Heart left ventricle (tissue), 16 donors: ENCODE measurements at places on chromosomes 5 and 9. TPM values are rescaled to one million over a fixed set of nuclear protein-coding genes. Genes with fewer than 3 reads are reported as not detected.

DNA sequence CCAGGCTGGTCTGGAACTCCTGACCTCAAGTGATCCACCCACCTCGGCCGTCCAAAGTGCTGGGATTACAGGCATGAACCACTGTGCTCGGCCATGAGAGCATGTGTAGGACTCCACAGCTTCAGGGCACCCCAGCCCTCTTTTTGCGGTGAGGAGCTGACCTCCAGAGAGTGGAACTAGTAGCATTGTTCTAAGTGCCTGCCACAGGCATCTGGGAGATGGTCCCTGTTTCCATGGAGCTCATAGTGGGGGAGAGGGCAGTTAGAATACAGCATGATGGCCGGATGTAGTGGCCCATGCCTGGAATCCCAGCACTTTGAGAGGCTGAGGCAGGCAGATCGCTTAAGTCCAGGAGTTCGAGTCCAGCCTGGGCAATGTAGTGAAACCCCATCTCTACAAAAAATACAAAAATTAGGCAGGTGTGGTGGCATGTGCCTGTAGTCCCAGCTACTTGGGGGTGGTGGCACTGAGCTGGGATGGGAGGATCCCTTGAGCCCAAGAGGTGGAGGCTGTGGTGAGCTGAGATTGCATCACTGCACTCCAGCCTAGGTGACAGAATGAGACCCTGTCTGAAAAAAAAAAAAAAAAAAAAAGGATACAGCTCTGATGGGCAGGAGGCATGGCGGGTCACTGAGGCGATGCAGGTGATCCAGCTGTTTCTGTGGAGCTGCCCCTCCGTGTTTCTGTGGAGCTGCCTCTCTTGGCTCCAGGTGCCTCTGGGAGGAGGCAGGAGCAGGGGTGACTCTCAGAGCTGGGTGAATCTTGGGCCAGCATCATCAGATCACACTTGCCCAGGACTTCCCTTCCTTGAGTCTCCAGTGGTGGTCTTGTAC lies 4.2 kb downstream of the ASS1 start:
- no peak overlapping the region for H3K4me3 ChIP-seq
- no peak overlapping the region for H3K27ac ChIP-seq
- no peaks in the 10 kb centered on the region for H3K36me3 ChIP-seq
- no peaks in the 10 kb centered on the region for H3K27me3 ChIP-seq
- H3K4me1 ChIP-seq = peaks cover 54% of the 10 kb centered on the region
- no peak for DNase-seq

PRUNE2 gene
- 0.51 TPM for total RNA-seq

GRCh38 chr9:133200631-133201030 lies 8.4 kb downstream of the OBP2B start:
- H3K27me3 ChIP-seq = peaks cover 5% of the 10 kb centered on the region
- no peaks in the 10 kb centered on the region for H3K4me1 ChIP-seq
- DNase-seq = no peak
- H3K36me3 ChIP-seq = no peaks in the 10 kb centered on the region

GRCh38 chr9:84412654-84413053 lies 72.1 kb upstream of the SLC28A3 start:
- H3K36me3 ChIP-seq = no peaks in the 10 kb centered on the region
- no peak for DNase-seq
- no peaks in the 10 kb centered on the region for H3K4me1 ChIP-seq
- H3K27me3 ChIP-seq = no peaks in the 10 kb centered on the region
- H3K4me3 ChIP-seq = no peak overlapping the region
- H3K27ac ChIP-seq = no peak overlapping the region

DNA sequence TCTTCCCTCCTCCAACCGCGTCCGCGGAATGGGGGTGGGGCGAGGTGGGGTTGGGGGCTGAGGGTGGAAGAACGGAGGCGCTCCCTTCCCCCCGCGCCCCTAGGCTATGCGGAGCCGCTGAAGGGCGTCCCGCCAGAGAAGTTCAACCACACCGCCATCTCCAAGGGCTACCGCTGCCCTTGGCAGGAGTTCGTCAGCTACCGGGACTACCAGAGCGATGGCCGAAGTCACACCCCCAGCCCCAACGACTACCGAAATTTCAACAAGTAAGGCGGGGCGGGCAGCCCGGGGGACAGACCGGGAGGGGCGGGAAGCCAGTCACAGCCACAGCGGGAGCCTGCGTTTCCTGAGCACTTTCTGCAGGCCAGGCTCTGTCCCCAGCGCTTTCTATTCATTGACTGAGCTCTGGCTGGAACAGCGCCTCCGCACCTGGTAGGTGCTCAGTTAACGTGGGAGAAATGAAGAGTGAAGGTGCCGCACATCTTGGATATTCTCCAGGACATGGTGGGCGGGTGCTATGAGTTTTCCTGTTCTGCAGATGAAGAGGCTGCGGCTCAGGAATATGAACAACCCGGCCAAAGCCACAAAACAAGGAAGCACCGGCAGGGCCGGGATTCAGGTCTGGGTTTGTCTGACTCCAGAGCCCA lies 11.3 kb downstream of the MYOZ3 start:
- H3K27ac ChIP-seq = peak overlapping the region; percentile 38
- peaks cover 37% of the 10 kb centered on the region for H3K4me1 ChIP-seq
- no peaks in the 10 kb centered on the region for H3K27me3 ChIP-seq
- peak; percentile 68 for DNase-seq
- peak overlapping the region; percentile 65 for H3K4me3 ChIP-seq

TRIM41 gene
- 24.3 TPM for total RNA-seq

TSC1 gene
- 52.9 TPM for total RNA-seq

GRCh38 chr5:138726848-138727247 lies 26.4 kb upstream of the CTNNA1 start:
- no peak overlapping the region for H3K27ac ChIP-seq
- H3K27me3 ChIP-seq = no peaks in the 10 kb centered on the region
- no peak for DNase-seq
- H3K36me3 ChIP-seq = no peaks in the 10 kb centered on the region
- H3K4me1 ChIP-seq = peaks cover 21% of the 10 kb centered on the region
- H3K4me3 ChIP-seq = no peak overlapping the region

PKD2L2 gene
- total RNA-seq = 0.54 TPM

DNA sequence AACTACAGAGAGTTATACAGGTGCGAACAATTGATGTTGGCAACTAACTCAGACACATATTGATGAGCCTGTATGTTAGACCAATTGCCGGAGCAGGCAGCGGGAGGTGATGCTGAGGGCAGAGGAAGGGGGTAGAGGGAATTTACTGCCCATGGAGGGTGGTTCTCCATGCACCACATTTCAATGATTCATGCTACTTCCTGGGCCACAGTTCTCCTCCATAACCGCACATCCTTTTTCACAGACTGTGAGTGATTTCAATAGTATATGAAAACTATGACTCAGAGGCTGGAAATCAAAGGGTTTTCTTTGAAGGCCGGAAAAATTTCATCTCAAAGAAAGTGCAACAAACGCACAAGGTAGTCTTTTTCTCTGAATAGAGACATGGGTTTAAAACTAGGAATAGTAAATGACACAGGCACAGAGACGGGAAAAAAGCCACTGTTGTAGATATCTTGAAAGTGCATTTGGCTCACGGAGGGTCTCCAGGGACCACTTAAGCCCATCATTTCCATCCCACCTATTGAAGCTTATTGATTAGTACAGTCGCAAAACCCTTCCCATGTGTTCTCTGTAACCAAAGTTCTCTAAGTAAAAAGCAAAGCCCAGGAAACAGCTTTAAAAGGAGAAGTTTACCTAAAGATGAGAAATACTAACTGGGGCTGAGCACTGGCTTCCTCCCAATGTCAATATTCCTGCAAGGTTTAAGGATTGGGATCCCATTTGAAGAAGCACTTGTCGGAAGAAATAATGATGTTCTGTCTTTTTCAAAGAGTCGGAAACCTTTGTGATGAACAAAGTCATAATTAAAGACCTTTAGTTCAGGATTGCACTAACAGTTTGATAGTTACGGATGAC lies 28.0 kb upstream of the ADAM19 start:
- DNase-seq = no peak
- no peak overlapping the region for H3K27ac ChIP-seq
- peaks cover 2% of the 10 kb centered on the region for H3K4me1 ChIP-seq
- no peak overlapping the region for H3K4me3 ChIP-seq
- H3K36me3 ChIP-seq = no peaks in the 10 kb centered on the region
- H3K27me3 ChIP-seq = no peaks in the 10 kb centered on the region

GRCh38 chr9:131394464-131395156 lies 724 bp downstream of the PRRC2B start:
- H3K4me3 ChIP-seq = peak overlapping the region; percentile 80
- no peaks in the 10 kb centered on the region for H3K36me3 ChIP-seq
- no peaks in the 10 kb centered on the region for H3K27me3 ChIP-seq
- H3K27ac ChIP-seq = peak overlapping the region; percentile 97
- peak; percentile 68 for DNase-seq
- peaks cover 37% of the 10 kb centered on the region for H3K4me1 ChIP-seq

DNA sequence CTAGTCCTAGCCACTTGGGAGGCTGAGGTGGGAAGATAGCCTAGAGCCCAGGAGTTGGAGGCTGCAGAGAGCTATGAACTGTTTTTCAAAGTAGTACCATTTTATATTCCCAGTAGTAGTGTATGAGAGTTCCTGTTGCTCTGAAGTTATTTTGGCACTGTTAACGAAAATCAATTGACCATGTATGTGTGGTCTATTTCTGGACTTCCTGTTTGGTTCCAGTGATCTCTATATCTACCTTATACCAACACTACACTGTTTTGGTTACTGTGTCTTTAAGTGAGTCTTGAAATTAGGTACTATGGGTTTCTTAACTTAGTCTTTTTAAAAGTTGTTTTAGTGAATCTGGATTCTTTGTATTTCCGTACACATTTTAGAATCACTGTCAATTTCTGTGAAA lies 13.6 kb downstream of the SLF1 start:
- no peak for DNase-seq
- peaks cover 25% of the 10 kb centered on the region for H3K36me3 ChIP-seq
- H3K27me3 ChIP-seq = no peaks in the 10 kb centered on the region
- no peak overlapping the region for H3K4me3 ChIP-seq
- no peak overlapping the region for H3K27ac ChIP-seq

KCNIP1 gene
- not detected for total RNA-seq

GRCh38 chr9:110257097-110257841 lies 962 bp upstream of the TXN start:
- H3K4me3 ChIP-seq = peak overlapping the region; percentile 47
- DNase-seq = peak; percentile 47
- H3K27ac ChIP-seq = peak overlapping the region; percentile 89
- no peaks in the 10 kb centered on the region for H3K36me3 ChIP-seq

- no peaks in the 10 kb centered on the region for H3K36me3 ChIP-seq
- H3K4me1 ChIP-seq = no peaks in the 10 kb centered on the region
- DNase-seq = no peak
- no peak overlapping the region for H3K27ac ChIP-seq
- no peaks in the 10 kb centered on the region for H3K27me3 ChIP-seq
- no peak overlapping the region for H3K4me3 ChIP-seq
Measured at GRCh38 chr5:110932755-110933488, 138.6 kb upstream of the TSLP start.

C9 gene
- not detected for total RNA-seq

- no peak for DNase-seq
- H3K27me3 ChIP-seq = no peaks in the 10 kb centered on the region
- H3K27ac ChIP-seq = no peak overlapping the region
- H3K4me3 ChIP-seq = no peak overlapping the region
- no peaks in the 10 kb centered on the region for H3K36me3 ChIP-seq
Measured at GRCh38 chr5:73178265-73178664, 5.3 kb downstream of the TMEM174 start.

- H3K27me3 ChIP-seq = no peaks in the 10 kb centered on the region
- no peaks in the 10 kb centered on the region for H3K4me1 ChIP-seq
- no peak overlapping the region for H3K4me3 ChIP-seq
Measured at GRCh38 chr5:128782446-128782845, 182.8 kb upstream of the SLC27A6 start.

GRCh38 chr9:71120501-71121247 lies 747 bp downstream of the TRPM3 start:
- no peak for DNase-seq
- H3K4me1 ChIP-seq = no peaks in the 10 kb centered on the region
- no peaks in the 10 kb centered on the region for H3K36me3 ChIP-seq
- no peak overlapping the region for H3K27ac ChIP-seq

ANKRD31 gene
- total RNA-seq = 0.05 TPM

HTR4 gene
- not detected for total RNA-seq

CAVIN4 gene
- total RNA-seq = 75.1 TPM

DNA sequence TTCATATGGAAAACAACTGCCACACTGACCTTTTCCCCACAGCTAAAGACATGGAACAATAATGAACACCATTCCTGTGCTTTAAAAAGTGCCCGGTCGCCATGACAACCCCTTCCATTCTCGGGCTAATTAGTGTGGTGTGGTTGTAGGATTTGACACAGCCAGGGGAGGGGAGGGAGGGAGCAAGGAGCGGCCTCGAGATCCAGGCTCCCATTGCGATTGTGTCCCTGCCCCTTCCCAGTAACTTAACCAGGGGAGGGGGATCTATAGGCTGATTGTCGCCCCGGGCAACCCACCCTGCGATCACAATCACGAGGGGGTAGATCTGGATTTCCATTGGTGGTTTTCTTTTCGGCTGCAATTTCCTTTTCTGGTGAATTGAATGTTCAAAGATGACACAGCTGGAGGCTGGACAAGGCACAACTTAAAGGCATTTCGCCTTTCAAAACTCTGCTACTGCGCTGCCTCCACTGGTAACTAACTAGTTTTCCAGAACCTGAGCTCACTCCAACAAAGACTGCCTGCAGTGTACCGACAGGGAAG lies 96.7 kb upstream of the RETREG1 start:
- DNase-seq = no peak
- H3K27me3 ChIP-seq = no peaks in the 10 kb centered on the region
- H3K36me3 ChIP-seq = peaks cover 16% of the 10 kb centered on the region
- H3K4me1 ChIP-seq = no peaks in the 10 kb centered on the region
- no peak overlapping the region for H3K4me3 ChIP-seq
- no peak overlapping the region for H3K27ac ChIP-seq

NHP2 gene
- 196 TPM for total RNA-seq

DNA sequence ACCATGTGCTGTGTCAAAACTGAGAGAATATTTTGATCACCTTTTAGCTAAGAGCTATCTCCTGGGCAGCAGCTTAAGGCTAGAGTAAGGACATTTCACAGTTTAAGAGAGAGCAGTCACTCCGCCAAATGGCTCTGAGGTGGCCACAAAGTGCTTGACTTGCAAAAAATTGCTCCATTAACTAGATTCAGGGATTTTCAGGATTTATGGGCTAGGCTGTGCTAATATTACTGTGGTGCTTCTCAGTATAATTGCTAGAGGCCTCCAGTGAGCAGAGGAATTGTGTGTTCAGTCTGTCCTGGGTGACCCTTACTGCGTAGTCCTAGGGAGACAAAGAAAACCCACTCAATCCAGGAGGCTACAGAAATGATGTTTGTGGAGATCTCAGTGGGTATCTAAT lies 65.2 kb downstream of the PALM2AKAP2 start:
- no peaks in the 10 kb centered on the region for H3K36me3 ChIP-seq
- H3K4me3 ChIP-seq = no peak overlapping the region
- DNase-seq = no peak

DNA sequence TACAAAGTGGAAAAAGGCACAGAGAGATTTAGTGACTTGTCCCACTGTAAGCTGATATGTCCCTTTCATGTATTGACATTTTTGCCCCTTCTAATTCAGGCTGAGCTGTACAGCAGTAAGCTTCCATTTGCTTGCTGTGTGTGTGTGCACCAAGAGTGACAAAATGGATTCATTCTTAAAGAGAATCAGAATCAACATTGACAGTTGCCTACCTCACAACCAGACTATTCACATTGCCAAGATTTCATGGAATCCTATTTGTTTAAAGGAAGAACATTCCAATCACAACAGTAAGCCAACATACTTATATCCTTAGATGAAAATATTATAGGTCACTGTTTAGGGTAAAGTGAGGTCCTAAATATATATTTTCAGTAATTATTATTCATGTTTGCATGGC lies 102.6 kb downstream of the TMEM232 start:
- no peaks in the 10 kb centered on the region for H3K27me3 ChIP-seq
- H3K36me3 ChIP-seq = no peaks in the 10 kb centered on the region
- no peak overlapping the region for H3K4me3 ChIP-seq
- DNase-seq = no peak
